NCI-H510A treated with DMSO at 0.1 percent for 48 hours (cell line): ENCODE measurements at places on chromosomes 3 and 15.

DNA sequence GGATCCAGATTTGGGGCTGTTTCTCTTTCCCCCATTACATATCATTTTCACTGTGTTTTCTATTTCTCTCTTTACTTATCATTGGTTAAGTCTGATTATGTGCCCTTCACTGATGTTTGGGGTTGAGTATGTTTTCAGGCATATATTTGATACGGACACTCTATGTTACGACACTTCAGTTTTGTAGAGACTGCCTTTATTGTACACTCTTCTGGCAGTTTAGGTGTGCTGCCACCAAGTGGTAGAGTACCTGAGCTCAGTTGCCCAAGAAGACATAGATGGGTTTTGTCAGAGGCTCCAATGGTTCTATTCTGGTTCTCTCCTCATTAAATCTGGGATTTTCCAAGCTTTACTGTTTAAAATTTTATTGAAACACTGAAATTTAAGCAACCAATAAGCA is 255.0 kb upstream of the ROPN1 start:
- DNase-seq: peak; percentile 31

- DNase-seq: no peak
These were observed 27.5 kb upstream of the LCTL start for GRCh38 chr15:66593219-66593780.

DNA sequence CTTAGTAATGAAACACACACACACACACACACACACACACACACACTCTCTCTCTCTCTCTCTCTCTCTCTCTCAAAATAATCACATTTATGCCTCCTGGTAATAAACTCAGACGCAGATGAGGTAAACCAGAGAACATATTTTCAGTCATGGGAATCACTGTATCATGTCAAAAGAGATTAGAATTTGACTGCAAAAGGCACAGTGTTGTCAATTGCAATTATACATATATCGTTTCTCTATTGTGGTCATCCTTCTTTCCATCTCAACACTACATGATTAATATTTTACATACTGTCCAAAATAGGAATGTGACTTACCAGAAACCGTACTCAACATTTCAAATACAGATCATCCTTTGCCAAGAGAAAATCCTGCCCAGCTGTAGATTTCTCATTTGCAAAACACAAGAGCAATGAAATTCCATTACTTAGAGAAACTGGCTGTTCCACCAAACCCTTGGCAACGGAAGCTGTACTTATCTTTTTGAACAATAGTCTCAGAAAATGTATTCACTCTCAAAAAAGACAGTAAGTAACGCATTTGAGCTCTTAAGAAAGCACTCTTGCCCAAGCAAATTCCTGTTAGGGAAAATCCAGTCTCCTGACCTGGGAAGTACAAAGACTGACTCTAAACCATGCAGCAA is 24.3 kb downstream of the PDZRN3 start:
- DNase-seq: no peak

DNA sequence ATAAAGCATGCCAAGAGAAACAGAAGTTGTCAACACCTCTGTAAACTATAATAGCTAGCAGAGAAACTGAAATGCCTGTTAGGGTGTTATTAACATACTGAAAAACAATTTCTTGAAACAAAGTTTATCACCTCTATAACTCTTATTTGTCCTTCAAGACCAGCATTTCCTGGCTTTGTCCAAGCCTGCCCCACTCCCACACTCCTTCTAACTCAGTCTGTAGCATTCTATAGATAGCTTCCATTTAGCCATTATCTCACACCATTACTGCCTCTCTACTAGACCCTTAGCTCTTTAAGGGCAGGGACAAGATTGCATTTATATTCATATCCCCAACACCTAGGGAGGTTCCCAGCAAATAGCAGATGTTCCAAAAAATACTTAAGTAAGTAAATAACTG is 36.5 kb downstream of the GK5 start:
- no peak for DNase-seq

DNA sequence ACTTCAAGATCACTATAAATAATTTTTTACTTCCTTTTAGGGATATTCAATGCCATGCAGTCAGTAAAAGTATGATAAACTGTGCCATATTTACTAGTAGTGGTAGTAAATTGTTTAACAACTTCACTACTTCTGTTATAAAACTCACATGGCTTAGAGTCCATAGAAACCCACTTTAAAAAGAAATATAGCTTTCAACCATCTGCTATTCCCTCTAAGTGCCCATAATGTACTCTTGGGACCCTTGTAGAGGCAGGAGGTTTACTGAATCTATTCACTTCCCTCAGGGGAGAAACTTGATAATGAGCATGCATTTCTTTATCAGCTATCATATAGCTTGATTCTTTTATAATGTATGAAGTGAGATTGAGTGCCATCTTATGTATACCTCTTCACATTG is 1448.4 kb upstream of the ALCAM start:
- no peak for DNase-seq

DNA sequence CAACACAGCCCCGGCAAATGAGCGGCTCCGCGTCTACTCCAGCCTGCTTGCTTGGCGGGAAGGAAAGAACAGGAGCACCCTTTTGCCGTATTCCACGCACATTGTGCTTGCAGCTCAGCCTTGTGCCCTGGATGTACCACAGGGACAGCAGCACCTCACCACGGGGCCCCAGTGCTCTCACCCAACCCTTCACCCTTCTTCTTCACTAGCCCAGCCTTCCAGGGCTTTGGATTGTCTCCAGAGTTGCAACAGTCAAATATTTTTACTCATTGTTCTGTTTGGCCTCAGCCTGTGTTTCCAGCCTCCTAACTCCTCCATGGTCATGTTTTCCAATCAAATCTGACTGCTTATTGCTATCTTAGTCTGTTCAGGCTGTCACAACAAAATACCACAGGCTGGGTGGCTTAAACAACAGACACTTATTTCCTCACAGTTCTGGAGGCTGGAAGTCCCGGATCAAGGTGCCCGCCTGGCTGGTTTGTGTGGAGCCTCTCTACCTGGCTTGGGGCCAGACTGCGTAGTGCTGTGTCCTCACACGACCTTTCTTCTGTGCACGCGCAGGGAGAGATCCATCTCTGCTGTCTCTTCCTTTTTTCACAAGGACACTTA is 79.2 kb upstream of the ABHD17C start:
- peak; percentile 80 for DNase-seq

GRCh38 chr3:33395900-33396299 is 44.3 kb downstream of the UBP1 start:
- no peak for DNase-seq

GRCh38 chr3:176971613-176972174 is 225.6 kb downstream of the TBL1XR1 start:
- no peak for DNase-seq

- no peak for DNase-seq
These were observed 5.9 kb downstream of the ZDHHC23 start for GRCh38 chr3:113953677-113954076.

DNA sequence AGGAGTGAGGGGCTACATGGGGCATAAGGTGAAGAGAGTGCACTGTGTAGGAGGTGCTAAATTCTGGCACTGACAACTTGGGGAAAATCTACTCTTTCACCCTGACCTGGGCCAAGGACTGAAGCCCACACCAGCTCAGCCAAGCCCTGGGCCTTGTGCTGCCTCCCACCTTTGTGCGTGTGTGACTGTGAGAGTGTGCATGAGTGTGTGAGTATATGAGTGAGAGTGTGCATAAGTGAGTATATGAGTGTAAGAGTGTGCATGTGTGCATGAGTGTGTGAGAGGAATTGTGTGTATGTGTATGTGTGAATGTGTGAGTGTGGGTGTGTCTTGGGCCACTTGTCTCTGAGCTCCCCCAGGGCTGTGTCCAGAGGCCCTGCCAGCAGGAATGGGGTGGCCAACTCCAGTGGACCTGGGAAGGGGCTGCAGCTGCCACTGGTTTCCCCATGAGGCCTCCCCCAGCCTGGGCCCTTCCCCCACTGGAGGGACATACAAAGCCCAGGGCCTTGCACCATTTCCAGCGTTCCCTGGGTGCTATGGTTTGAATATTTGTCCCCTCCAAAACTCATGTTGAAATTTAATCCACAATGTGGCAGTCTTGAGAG is 15.2 kb downstream of the C3orf22 start:
- no peak for DNase-seq

- no peak for DNase-seq
These were observed 247.2 kb downstream of the ZIC4 start for GRCh38 chr3:147159141-147159540.

DNA sequence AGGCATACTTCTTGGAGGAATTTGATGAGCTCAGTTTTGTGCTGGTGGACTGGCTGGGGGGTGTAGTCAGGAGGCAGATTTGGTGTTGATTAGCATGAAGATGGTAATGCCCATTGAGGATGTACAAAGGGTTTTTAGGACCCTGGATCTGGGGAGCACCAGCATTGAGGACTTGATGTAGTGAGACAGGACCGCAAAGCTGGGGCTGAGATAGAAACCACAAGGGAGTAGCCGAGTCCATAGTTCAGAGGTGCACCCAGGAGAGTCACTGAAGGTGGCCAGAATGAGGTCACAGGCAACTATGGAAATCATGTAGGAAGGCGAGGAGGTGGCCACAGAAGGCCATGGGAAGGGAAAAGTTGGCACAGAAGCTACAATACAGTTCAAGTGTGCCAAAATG is 2.7 kb upstream of the CDC25A start:
- no peak for DNase-seq

DNA sequence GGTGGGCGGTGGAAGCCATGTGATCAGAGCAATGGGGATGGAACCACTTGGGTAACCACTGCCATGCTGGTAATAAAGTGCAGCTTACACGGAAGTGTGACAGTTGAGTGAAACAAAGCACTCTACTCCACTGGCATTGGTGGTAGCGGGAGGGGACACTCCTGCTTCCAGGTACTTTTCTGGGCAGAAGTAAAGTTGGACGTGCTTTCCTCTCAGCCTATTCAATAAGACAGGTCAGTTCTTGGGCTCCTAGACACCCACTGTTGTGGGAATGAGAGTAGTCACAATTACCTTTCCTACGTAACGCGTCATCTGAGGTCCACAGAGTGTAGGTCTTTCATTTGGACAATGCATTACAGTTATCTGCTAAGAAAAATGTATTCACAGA is 51.7 kb upstream of the CHD2 start:
- no peak for DNase-seq

DNA sequence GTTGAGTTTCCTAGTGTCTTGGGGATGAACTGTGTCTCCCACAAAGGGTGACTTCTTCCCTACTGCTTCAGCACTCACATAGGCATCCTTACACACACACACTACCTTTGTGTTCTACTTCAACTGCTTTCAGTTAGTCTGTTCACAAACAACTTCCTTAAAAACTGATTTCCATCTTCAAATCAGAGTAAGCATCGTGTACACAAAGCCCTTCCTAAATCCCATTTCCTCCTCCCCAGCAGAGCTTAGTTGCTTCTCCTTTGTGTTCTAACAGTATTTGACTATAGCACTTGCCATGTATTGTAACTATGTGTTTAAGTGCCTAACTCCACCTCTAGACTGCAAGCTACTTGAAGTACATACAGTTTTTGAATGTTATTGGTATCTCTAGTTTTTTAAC is 71.7 kb downstream of the TNIK start:
- no peak for DNase-seq

GRCh38 chr3:116341899-116342298 is 103.4 kb downstream of the LSAMP start:
- no peak for DNase-seq

GRCh38 chr15:47861111-47861903 is 144.0 kb downstream of the SEMA6D start:
- no peak for DNase-seq

GRCh38 chr15:82714016-82714415 is 4.3 kb upstream of the AP3B2 start:
- DNase-seq: no peak

GRCh38 chr3:59254433-59254832 is 204.6 kb upstream of the CFAP20DC start:
- no peak for DNase-seq
